ENCODE measurements at places on chromosomes 6 and 20. TPM values are rescaled to one million over a fixed set of nuclear protein-coding genes. Genes with fewer than 3 reads are reported as not detected.

The SLC17A9 gene
- total RNA-seq = 23.1 TPM

The KIFC1 gene
- 15.8 TPM for total RNA-seq

The PLN gene
- total RNA-seq = 1.3 TPM

The MLIP gene
- 1.2 TPM for total RNA-seq

The RCAN2 gene
- total RNA-seq = 7.0 TPM

The CALHM6 gene
- total RNA-seq = 1.5 TPM

The MYT1 gene
- 0.22 TPM for total RNA-seq

The HELZ2 gene
- 38.0 TPM for total RNA-seq

The WFDC5 gene
- not detected for total RNA-seq

The DDX27 gene
- 44.5 TPM for total RNA-seq

The THEMIS gene
- 0.96 TPM for total RNA-seq

The TPBG gene
- 16.3 TPM for total RNA-seq

The TMEM217 gene
- 0.62 TPM for total RNA-seq

The CDH22 gene
- total RNA-seq = 0.12 TPM

The ENPP1 gene
- total RNA-seq = 5.9 TPM

The SOBP gene
- total RNA-seq = 0.67 TPM

The ACAT2 gene
- total RNA-seq = 126 TPM

The FOXC1 gene
- total RNA-seq = 0.69 TPM

The SPTLC3 gene
- 7.0 TPM for total RNA-seq

The CRISP3 gene
- total RNA-seq = not detected

The GLP1R gene
- total RNA-seq = not detected

The MAVS gene
- 70.7 TPM for total RNA-seq

The HAO1 gene
- total RNA-seq = not detected

The CLVS2 gene
- total RNA-seq = 0.19 TPM

The MAS1 gene
- not detected for total RNA-seq

The SIM1 gene
- total RNA-seq = 0.16 TPM

The POM121L2 gene
- total RNA-seq = 0.07 TPM

The CCHCR1 gene
- total RNA-seq = 55.4 TPM

The DACT2 gene
- total RNA-seq = 2.0 TPM

The RNGTT gene
- 7.8 TPM for total RNA-seq

The NFATC2 gene
- total RNA-seq = 7.3 TPM

The MUC22 gene
- total RNA-seq = not detected

The NHLRC1 gene
- 2.5 TPM for total RNA-seq

The NOX3 gene
- total RNA-seq = not detected

The MMP24 gene
- total RNA-seq = 0.50 TPM

The SYNJ2 gene
- 46.0 TPM for total RNA-seq

The LTB gene
- total RNA-seq = 5.7 TPM

The TSBP1 gene
- total RNA-seq = not detected

The ZNF831 gene
- 0.27 TPM for total RNA-seq

The C6orf89 gene
- 49.5 TPM for total RNA-seq

The PPP1R3G gene
- 5.5 TPM for total RNA-seq

The FAM209B gene
- not detected for total RNA-seq

The RGS19 gene
- total RNA-seq = 3.4 TPM

The ESR1 gene
- 0.16 TPM for total RNA-seq

The CSTF1 gene
- total RNA-seq = 24.2 TPM

The EEF1A2 gene
- 3.2 TPM for total RNA-seq

The TTK gene
- 25.3 TPM for total RNA-seq

Data from colonic mucosa (tissue), 4 donors.